ENCODE measurements at places on chromosomes 1 and 21.

DNA sequence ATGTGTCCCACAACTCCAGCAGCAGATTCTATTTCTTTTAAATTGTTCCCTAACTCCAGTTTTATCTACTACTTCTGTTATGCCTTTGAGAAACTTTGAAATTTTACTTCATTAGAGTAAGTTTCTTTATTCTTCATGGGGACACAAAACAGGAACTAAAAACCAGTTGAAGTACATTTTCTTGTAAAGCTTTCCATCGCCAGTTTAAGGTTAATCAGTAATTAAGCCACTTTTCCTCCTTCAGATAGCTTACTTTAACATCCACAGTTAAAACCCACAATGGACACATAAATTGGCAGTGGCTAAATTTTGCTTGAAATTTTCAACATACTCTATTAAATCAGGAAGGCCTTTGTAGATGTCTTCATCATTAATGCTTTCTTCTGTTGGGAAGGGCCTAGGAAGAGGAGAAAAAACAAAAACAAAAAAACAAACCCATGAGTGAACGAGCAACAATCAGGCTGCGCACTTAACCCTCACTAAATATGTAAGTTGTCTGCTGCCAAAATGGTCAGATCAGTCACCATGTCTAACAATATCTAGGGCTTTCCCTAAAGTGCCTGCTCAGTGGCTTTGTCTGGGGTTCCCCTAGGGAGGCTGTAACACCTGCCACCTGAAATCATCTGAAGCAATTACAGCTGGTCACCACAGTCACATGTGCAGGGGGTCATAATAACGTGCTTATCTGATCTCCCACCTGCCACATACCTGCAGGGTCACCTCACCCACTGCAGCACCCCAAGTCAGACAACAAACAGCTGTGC, 187.9 kb downstream of the VAV3 start:
- DNase-seq, result no peak

GRCh38 chr21:45949928-45950739, 31.4 kb upstream of the COL6A1 start:
- no peak for DNase-seq

DNA sequence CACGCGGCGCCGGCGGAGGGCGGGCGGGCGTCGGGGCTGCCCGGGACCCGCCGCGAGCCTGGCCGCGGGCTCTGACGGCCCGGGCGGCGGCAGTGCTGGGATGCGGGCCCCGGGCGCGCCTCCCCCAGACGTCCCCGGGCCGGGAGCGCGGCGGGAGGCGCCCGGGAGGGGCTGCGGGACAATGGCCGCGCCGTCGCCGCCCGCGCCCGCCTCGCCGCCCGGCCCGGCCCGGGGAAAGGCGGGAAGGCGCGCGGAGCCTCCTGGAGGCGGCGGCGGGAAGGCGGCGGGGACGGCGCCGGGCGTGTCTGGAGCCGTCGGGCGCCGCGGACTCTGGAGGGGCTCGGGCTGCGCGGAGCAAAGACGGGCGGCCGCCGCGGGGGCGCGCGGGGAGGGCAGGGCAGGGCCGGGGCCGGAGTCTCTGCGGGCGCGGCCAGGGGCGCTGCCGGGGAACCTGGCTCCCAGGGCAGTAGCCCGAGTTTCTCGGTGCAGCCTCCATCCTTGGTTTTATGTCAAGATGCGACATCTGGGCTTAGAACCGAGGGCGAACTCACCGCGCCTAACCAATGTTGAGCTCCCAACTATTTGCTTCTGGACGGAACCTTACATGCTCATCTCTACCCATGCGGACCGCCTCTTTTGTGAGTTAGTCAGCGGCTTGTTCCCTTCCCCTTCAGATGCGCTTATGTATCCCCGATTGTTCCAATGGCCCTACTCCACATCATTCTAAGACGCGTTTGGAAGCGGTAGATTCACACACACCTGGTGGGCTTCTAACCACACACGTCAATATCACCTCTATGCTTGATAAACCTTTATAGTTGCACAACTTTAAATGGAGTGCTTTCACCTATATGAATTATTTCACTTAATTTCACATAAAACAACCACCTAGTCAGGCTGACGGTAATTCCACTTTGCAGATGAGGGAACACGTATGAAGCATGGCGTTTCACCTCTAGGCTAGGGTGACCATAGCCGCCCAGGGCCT, 651 bp downstream of the ZBTB8A start:
- DNase-seq, result no peak

DNA sequence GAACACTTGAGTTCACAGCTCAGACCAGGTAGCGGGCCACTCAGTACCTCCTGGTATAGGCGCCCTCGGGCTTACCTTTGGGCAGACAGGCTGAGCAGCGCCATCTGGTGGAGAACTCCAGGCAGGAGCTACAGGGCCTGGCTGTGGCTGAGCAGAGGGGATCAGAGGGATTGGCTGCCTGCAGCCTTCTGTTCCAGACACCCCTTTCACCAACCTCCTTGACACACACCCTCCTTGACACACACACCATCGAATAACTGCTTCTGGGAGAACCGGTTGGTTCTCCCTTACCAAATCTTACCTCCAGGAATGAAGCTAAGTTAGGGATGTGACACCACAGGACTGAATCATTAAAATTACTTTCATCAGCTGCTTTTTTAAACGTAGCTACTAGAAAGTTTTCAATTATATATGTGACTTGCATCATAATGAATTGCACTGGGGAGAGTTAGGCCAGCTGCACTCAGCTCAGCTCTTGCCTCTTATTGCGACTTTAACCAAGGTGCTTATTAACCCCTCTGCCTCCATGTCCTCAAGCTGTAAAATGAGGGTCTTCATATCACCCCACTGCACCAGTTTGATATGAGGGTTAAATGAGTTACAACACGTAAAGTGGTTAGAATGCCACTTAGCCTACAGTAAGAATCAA, 6.6 kb downstream of the LIN28A start:
- DNase-seq, result peak; percentile 82

- DNase-seq, result no peak
Observed at GRCh38 chr1:64877151-64877550, 89.2 kb downstream of the JAK1 start.

DNA sequence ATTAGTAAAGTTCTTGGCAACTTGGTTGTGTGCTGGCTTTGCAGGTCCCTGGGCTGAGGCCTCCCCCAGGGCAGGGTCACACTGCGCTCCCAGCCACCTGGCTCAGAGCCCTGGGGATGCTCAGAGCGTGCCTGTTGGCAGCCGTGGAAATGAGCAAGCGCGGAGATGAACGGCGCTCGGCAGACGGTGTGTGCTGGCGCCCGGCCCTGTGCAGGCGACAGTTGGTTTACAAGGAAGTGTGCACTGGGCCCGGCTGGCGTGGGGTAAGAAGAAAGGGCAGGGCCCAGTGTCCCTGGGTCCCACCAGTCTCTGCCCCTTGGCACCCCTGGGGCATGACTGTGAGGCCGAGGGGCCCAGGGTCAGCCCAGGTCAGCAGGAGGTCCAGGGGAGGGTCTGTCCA, 25.7 kb upstream of the PEX10 start:
- no peak for DNase-seq

- no peak for DNase-seq
Observed at GRCh38 chr1:157047062-157047410, 1.5 kb upstream of the ARHGEF11 start.

DNA sequence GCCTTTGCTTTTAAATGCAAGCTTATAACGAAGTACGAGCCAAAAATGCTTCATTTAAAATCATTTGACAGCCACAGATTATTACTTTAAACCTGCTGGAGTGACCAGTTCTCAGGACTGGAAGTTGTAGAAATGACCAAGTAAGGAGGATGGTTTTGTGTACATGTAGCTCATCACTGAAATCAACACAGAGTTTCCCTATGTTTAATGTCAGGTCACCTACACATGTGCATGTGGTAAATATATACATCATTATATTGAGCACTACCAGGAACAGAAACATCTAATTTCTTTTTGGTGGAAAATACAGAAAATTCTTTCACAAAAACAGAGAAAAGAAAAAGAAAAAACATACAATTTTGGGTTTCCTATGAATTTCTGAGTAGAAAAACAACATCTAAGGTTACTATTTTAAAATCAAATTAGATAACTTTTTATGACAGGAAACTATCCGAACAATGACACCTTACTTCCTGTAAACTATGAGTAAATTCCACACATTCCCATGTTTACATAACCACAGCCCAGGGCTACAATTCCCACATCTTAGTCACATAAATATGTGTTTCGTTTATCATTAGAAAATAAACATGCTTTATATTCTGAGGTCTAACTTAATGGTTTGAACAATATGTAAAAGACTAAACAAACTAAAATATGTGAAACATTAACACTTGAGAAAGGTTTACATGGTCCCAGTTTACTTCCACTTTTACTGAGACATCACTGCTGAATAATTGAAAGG, 73.6 kb downstream of the ZNF281 start:
- no peak for DNase-seq

DNA sequence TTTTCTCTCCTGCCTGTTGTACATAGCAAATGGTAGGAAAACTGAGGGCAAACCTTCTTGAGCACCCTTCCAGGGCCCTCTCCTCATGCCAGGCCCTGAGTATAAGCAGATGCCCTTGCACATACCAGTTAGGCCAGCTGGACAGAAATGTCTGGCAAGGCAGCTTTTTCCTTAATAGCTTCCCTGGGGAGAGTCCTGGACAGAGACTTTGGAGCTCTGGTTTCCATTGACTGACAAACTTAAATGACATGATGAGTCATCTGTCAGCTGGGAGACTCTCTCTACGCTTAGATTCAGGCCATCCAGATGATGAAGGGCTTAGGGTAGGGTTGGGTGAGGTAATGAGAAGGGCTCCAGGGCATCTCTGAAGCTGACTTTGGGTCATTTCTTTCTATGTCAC, 317.5 kb downstream of the ASTN1 start:
- DNase-seq, result no peak

DNA sequence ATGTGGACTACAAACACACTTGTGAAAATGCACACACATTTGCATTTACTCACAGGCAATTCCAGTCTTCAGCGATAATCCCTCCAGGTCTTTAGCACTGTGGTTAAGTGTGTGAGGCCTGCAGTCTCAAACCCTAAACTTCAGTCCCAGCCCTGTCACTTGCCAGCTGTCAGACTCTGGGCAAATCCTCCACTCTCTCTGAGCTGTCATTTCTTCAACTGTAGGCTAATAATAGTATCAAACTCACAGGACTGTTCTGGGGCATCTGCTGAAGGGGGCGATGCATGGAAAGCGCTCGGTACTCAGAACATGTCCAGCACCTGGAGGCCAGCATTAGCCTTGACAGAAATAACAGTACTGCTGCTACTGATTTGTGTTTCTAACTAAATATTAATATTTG, 48.2 kb downstream of the NEK2 start:
- DNase-seq, result no peak

DNA sequence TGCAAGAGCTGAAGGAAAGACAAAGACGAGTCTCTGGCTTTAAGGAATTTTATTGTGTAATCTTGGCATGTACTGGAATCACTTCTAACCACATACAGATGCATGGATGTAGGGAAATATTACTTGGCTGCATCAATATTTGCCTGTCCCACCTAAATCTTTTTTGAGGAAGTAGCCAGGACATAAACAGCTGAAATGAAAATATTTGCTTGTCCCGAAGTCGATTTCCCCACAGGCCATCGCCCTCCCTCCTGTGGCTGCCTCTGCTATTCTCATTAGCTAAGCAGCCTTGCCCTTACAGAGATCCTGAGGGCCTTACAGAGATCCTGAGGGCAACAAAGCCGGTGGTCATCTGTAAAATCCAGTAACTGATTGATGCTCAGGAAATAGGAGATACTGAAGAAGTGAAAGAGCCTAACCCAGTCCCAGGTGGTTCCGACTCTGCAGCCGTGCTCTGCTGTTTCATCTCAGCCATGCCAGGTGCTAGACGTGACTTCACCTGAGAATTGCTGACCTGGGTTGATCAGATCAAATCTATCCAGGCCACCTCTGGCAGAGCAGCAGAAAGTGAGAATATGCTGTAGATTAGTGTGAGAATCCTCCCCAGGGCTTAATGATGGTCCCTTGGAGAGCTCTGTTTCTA, 25.5 kb downstream of the MAN1C1 start:
- DNase-seq, result no peak

DNA sequence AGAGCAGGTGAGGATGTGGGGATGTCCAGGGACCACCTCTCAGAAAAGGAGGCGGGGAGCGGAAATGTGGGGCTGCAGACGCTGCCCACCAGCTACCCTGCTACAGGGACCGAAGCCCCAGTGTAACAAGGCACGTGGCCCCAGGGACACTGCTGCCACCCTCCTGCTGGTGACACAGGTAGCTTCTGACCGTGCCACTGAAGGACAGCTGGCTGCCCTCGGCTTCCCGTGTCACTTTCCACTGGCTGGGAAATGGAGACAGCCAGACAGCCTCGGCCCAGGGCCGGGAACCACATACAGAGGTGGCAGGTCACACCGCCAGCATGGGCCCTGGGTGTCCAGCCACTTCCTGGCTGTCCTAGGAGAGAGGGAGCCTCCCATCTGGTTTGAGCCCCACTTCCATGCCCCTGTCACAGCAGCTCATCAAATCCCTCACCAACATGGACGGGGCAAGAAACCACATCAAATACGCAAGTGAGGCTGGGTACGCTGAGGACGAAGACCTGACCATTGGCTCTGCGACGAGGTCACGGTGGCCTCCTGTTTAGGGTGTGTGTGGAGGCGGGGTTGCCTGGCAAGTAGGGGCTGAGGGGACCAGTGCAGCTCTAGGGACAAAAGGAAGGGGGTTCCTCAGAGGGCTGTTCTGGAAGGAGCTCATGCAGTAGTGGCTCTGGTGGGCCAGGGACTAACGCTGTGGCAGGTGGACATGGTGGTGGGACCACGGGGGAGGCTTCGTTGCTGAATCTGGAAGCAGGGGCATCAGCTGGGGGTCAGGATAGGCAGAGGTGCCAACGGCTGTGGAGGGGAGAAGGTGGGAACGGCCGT, 5.0 kb downstream of the PEX10 start:
- no peak for DNase-seq

GRCh38 chr1:116874733-116875249, 34.9 kb upstream of the PTGFRN start:
- DNase-seq, result no peak

- DNase-seq, result no peak
Observed at GRCh38 chr1:170126696-170127095, 19.1 kb upstream of the NTMT2 start.

GRCh38 chr1:182495693-182496092, 45.7 kb downstream of the RGSL1 start:
- DNase-seq, result no peak

DNA sequence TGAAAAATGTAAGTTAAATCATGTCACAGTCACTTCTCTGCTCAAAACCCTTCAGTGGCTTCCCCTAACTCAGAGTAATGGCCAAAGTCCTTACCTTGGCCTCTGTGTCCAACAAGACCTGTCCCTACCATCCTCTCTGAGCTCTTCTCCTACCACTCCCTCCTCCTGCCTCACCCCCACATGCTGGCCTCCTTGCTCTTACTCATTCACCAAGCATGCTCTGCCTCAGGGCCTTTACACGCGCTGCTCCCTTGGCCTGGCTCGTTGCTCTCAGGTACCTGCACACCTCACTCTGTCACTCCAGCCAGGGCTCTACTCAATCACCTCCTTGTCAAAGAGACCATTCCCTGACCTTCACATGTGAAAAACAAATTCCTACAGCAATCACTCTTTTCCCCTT, 54.2 kb downstream of the SEC16B start:
- DNase-seq, result no peak

Measured in sciatic nerve (tissue), 2 donors.